Sigmoid colon (tissue), 7 donors: ENCODE measurements at places on chromosomes 1 and 21. TPM values are rescaled to one million over a fixed set of nuclear protein-coding genes. Genes with fewer than 3 reads are reported as not detected.

INSRR gene
- total RNA-seq, result not detected

CD34 gene
- total RNA-seq, result 40.3 TPM

CACHD1 gene
- total RNA-seq, result 6.8 TPM

DNA sequence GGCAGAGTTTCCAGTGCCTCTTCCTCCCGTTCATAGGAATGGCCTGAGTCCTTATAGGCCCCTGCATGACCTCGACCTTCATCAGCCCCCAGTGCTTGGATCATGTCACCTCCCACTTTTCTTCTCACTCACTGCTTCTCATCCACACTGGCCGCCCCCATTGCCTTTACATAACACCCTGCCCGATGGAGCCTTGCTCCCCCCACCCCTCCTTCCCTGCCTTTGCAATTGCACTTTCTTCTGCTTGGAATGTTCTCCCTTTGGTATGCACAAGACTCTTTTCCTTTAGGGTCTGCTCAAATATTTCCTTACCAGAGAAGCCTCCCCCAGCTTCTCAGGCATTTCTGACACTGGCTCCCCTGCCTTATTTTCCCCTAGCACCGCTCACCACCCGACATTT, 125.2 kb upstream of the KCNJ6 start:
- no peak for DNase-seq

GRCh38 chr21:27805696-27806095, 838.8 kb upstream of the ADAMTS5 start:
- DNase-seq, result no peak

DNA sequence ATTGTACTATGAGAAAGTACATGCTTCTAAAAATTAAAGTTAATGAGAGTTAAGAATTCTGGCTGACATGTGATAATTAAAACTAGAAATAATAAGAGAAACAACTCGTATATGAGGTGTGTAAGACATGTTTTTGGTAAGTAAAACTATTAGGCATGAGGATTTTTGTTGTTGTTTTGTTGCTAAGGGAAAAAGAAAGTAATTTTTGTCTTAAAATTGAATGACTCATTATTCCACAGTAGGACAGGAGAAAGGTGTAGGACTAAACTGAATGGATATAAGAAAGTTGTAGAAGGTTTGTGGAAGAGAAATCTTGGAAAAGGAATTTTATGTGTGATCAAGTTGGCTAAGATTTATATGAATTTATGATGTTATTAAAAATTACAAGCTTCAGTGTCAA, 54.8 kb downstream of the TBX19 start:
- DNase-seq, result no peak

- DNase-seq, result no peak
Observed at GRCh38 chr1:87330885-87331364, 2.2 kb downstream of the LMO4 start.
